T-helper 9 cell (primary cell): ENCODE measurements at places on chromosomes 12 and 14.

DNA sequence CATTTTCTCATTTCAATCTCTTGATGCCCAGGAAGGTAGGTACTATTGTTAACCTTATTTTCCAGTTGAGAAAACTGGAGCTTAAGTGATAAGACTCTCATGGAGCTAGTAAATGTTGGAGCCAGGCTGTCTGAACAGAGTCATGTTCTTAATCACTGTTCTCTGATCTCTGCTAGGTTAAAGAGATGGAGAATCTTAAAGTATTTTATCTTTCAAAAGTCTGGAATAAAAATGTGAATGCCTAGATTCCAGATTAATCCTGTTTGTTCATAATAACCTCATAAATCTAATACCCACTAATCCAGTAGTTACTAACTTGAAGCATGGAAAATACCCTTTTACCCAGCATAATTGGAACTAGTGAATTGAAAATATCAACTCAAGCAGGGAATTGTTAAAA lies 341.0 kb upstream of the RGS6 start:
- no peak for DNase-seq

DNA sequence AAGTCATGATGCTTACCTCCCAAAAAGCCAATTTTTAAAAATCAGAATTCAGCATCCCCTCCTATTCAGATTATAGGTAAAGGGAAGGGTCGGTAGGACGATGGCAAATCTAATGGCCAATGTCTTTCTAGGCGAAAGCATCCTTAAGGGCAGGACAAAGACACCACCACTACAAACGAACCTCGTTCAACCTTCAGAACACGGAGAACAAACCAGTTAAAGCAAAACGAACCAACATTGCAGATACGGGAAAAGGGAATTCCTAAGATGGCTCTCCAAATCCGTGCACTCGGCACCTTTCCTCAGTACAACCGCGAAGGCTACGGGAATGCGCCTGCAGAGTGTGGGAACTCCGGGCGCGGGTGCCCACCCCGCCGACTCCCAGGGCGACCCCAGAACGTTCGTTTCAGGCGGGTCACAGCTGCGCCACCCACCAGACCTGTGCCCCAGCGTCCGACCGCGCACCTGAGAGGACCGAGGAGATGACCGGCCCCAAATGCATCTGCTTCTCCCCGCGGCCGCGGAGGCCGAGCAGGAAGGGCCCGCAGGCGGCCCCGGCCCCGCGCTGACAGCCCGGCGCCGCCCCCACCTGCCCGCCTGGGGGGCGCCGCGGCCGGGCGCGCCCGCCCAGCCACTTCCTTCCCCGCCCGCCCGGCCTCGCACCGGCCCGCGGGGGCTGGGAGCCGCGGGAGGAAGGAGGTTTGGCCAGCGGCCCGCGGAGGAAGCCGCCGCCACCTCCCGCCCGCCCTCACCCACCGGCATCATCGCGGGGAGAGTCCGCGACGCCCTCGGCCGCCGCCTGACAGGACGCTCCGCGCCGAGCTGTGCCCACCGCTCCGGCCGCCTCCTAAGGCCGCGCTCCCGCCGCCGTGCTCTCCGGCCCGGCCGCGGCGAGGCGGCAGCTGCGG lies 578 bp downstream of the PPP1R13B start:
- DNase-seq = peak; percentile 28

DNA sequence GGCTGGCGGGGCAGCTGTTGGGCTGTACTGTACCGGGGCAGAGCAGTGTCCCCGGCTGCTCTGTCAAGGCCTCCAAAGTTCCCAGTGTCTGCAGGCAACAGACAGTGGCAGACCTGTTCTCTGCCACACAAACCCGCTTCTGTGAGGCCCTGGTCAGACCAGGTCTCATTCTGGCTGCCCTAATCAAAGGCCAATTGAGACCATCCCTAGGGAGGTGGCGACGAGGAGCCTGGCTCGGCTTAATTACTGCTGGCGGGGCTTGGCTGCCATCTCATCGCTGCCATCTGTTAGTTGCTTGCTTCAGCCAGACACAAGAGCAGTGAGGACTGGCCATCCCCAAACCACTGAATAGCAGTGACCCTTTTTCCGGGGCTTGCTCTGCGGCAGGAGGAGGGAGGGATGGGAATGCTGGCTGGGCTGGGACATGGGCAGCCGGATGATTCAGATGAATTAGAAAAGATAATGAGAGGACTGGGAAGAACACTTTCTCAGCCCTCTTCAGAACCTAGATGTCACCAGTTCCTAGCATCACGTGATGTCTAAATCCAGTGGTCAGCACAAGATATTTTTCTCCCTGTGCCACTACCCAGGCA lies 24.5 kb downstream of the ERG28 start:
- no peak for DNase-seq

DNA sequence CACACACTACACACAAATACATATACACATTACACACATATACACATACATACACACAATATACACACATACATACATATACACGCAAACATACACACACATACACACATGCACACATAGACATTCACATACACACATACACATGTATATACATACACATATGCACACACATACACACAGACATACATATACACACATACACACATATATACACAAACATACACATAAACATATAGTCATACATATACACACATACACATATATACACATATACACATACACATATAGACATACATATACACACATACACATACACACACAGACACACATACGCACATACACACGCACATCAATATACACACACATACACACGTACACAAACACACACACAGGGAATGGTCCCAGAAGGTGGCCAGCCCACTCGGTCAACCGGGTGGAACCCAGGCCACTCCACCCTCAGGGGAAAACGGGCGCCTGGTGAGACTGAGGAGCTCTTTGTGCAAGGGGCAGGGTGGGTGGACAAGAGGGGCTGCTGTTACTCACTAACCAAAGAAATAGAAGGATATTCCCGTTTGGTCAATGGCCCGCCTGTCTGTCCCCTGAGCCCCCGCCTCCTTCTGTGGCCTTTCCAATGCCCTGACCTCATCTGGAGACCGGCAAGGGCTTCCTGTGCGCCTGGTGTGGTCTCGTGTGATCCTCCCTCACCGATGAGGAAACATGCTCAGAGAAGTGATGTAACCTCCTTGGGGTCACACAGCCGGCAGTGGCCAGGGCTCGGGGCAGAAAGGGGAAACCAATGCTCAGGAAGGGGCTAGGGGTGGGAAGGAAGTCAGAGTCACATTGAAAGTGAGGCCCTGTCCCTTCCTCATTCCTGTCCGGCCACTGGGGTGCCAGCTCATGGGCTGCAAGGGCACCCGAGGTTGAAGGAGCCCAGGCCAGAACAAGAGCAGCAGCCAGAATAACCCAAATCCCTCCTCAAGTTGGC lies 5.3 kb downstream of the TRPV4 start:
- no peak for DNase-seq

DNA sequence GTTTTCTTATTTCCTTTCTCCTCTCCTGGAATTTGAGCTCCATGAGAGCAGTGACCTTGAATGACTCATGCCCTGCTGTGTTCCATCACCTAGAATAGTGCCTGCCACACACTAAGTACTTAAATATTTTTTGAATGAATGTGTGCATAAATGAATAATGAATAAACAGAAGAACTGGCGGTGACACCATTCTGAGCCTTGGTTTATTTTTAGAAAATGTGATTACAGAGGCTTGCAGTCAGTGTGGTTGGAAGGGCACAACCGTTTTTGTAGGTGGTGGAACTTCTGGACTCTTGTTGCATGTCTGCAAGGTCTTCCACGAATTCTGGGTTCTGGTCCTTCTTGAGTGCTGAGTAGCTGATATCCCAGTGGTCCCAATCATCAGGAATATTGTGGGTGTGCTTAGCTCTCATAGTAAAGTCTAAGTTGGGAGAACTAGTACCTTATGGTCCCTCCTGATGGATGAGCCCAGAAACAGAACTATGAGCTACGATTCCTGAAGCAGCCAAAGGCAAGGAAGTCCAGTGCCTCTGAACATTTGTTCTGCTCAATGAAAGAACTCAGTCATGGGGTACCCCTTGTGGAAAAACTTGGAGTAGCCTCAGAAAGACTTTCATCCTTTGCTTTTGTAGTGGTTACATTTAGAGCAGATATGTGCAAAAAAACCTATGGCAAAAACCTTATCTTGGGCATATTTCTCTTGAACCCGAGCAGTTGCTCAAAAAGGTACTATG lies 28.8 kb upstream of the BHLHE41 start:
- no peak for DNase-seq

- no peak for DNase-seq
These were observed 63.9 kb upstream of the GRIP1 start for GRCh38 chr12:66742508-66743367.

DNA sequence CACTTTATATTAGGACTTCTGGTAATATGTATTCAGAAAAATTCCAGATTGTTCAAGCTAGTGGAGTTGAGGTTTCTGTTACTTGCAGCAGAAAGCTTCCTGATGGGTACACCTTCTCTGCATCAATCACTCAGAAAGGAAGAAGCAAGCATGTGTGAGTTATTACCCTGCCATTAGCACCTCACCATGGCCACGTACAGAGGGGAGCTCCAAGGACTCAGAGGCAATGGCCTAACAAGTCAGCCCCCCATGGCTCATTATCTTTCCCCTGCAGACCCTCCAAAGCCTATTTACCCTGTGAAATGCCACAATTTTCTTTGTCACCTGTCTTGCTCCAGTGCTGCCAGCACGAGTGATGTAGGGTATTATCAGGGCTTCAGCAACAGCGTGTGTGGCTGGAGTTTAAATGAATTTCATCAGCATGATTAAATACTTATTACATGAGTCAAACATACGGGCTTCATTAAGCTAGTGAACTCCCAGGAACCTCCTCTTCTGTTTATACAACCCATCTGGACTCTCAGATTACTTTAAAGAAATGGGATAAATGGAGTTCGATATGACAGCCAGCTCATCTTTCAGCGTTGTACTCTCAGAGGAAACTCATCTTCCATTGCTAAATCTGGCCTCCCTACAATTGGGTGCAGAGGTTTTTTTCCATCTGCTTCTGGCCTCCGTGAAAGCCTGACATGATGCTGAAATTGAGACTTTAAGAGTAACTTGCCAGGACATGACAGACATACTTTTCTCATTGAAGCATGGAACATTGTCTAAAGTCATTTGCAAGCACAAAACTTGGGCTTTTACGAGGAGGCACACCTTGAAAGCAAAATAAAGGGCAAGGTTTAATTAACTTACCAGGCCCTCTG lies 135.9 kb downstream of the TMEM30B start:
- DNase-seq = no peak

- no peak for DNase-seq
These were observed 184.5 kb downstream of the AKAP6 start for GRCh38 chr14:32513571-32514009.

DNA sequence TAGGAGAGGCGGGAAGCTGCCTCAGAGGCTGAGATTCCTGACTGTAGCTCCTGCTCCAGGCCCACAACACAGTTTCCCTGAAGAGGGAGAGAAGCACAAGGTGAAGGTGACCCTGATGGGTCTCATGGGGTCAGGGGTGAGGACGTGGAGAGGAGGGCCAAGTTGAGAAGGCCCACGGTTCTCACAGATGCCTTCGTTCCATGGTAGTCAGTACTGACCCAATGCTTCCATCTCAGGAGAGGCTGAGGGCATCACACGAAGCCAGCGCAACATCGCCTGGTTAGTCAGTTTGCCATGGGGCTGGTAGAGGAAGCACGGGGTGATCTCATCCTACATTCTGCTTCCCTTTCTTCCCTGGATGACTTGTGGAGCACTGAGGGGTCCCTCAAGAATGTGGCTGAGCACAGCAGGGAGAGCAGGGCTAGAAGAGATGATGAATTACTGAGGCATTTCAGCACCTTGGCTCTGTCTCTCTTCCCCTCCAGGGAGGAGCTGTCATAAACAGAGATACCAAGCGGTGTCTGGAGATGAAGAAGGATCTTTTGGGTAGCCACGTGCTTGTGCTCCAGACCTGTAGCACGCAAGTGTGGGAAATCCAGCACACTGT lies 51.9 kb downstream of the GALNT8 start:
- no peak for DNase-seq
